ENCODE measurements at places on chromosomes 7 and 10. TPM values are rescaled to one million over a fixed set of nuclear protein-coding genes. Genes with fewer than 3 reads are reported as not detected.

EFCAB10 gene
- total RNA-seq: 3.2 TPM

HOXA13 gene
- total RNA-seq: 2.2 TPM

AP3M1 gene
- 34.8 TPM for total RNA-seq

CEP55 gene
- 56.8 TPM for total RNA-seq

PKD2L1 gene
- 0.15 TPM for total RNA-seq

TRIP6 gene
- total RNA-seq: 47.7 TPM

PLCE1 gene
- 7.0 TPM for total RNA-seq

ACTL6B gene
- total RNA-seq: not detected

RBM33 gene
- total RNA-seq: 29.2 TPM

MBL2 gene
- not detected for total RNA-seq

FLNC gene
- 4.9 TPM for total RNA-seq

CALHM1 gene
- total RNA-seq: not detected

PVRIG gene
- not detected for total RNA-seq

ITPRID1 gene
- not detected for total RNA-seq

BICC1 gene
- 32.9 TPM for total RNA-seq

MYL10 gene
- total RNA-seq: not detected

C10orf71 gene
- total RNA-seq: not detected

GDF2 gene
- total RNA-seq: not detected

ING3 gene
- 6.0 TPM for total RNA-seq

OR9A4 gene
- total RNA-seq: not detected

IGFBP3 gene
- total RNA-seq: 302 TPM

MYOZ1 gene
- total RNA-seq: not detected

KLLN gene
- 0.53 TPM for total RNA-seq

MKX gene
- total RNA-seq: not detected

GPR15LG gene
- total RNA-seq: not detected

MDFIC gene
- 26.5 TPM for total RNA-seq

CTAGE6 gene
- total RNA-seq: not detected

WEE2 gene
- total RNA-seq: not detected

SFRP5 gene
- total RNA-seq: 2.4 TPM

KIN gene
- total RNA-seq: 10.3 TPM

AOAH gene
- total RNA-seq: 0.13 TPM

CARD11 gene
- 1.3 TPM for total RNA-seq

PNLIPRP3 gene
- total RNA-seq: not detected

KNDC1 gene
- 3.2 TPM for total RNA-seq
